ENCODE measurements at places on chromosomes 3 and 15.
A peak's percentile ranks its signal among the peaks of the same experiment; 100 is the strongest.

DNA sequence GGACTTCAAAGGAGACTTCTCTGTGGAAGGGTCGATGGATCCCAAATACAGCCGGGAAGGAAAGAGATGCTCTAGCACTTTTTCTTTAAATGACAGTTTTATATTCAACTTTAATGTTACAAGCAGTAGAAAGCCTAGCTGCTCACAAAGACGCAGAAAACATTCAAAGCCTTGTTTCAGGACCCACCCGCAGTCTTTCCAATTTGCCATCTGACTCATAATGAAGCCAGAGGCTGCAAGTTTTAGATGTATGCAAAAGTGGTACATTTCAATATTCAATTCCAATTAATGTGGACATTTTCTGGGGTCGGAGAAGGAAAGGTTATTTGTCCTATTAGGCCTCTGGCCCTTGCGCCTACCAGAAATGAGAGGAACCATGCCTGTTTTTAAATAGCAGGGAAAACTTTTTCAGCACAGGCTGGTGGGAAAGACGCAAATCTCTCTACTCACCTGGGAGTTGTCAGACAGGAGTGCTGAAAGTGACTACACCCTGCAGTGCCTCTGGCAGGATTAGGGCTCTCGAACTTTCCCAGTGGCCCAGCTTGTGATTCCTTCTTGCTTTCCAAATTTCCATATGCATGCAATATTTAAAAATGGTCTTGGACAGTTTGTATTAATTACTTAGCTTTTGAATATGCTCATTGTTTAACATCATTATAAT is 117.4 kb upstream of the MBNL1 start:
- no peak for DNase-seq

- DNase-seq, result no peak
These were observed at the start of gene CFAP100 for GRCh38 chr3:126394179-126394976. Gene CFAP100, plus strand, starts transcription at chr3:126394909. Its CDS starts 1,092 bp downstream, at chr3:126396001.

DNA sequence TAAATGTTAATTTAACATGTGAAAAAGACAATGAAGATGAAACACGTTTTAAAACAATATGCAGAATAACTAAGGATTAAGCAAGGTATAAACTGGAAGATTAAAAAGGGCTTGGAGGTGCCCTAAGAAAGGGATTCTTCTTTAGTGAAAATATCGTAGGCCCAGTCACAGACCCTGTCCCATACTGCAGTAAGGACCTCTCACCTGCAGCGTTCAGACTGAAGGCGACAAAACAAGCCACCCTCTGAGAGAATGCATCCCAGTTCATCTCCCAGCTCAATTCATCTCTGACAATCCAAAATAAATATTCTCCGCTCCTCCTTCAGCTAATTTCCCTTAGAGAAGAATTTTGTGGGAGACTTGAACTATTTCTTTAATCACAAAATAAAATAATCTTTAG is 102.3 kb upstream of the ARL6 start:
- DNase-seq, result no peak

- no peak for DNase-seq
These were observed 1.5 kb downstream of the RPL24 start for GRCh38 chr3:101685050-101685400.

DNA sequence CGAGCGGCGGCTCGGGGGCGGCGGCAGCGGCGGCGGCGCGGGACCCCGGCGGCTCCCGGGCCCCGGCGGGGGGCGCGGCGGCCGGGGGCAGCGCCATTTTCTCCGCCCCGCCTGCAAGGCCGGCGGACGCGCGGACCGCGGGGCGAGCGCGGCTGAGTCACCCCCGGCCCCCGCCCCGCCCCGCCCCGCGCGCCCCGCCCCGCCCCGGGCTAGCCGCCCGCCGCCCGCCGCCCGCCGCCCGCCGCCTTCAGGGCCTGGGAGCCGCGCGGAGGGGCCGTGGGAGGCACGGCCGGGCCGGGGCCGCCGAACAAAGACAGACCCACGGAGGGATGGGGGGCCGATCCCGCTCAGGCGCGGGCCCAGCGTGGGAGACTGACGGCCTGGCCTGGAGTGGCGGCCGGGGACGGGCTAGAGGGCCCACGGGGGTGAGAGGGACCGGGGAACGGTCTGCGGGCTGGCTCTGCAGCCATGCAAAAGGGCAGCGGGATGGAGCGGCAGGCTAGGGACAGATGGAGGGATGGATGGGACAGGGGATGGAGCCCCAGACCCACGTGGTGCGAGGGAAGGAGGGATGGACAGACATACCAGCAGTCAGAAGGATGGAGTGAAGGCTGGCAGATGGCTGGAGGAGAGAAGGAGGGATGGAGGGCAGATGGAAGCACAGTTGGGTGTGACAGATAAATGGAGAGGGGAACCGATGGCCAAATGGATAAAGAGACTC is at the start of gene EIF4E3:
EIF4E3 (minus strand) TSS at position 132 of the 721 bp plus-strand sequence; CDS start at position 97, 35 bp downstream.
- DNase-seq, result no peak

GRCh38 chr15:68537506-68537905 is 41.3 kb upstream of the CORO2B start:
- DNase-seq, result no peak

GRCh38 chr3:182787302-182788036 is 5.8 kb upstream of the ATP11B start:
- no peak for DNase-seq

GRCh38 chr3:32780735-32781210 is 37.0 kb upstream of the TRIM71 start:
- DNase-seq, result no peak

- DNase-seq, result no peak
These were observed 1.2 kb upstream of the ZNF445 start for GRCh38 chr3:44478606-44479094.

- no peak for DNase-seq
These were observed 41.7 kb upstream of the B3GNT5 start for GRCh38 chr3:183211352-183211751.

- no peak for DNase-seq
These were observed 16.5 kb upstream of the TIMP4 start for GRCh38 chr3:12175137-12175593.

- DNase-seq, result no peak
These were observed 219.3 kb upstream of the COL8A1 start for GRCh38 chr3:99419116-99419515.

DNA sequence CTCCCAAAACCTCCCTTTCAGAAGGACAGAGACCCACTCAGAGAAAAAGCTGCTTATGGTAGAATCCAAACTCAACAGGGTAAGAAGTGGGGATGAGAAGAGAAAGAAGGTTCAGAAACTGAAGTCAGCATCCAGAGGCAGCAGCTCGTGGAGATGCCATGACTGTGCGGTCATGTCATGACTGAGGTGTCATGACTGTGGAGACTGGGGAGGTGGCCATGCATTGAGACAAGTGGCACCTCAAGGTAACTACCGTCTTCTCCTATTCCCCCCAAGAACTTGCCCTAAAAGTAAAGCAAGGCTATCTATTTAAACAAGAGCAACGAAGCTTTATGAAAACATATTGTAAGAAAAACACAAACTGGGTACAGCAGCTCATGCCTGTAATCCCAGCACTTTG is 15.1 kb downstream of the CHRNA3 start:
- no peak for DNase-seq

DNA sequence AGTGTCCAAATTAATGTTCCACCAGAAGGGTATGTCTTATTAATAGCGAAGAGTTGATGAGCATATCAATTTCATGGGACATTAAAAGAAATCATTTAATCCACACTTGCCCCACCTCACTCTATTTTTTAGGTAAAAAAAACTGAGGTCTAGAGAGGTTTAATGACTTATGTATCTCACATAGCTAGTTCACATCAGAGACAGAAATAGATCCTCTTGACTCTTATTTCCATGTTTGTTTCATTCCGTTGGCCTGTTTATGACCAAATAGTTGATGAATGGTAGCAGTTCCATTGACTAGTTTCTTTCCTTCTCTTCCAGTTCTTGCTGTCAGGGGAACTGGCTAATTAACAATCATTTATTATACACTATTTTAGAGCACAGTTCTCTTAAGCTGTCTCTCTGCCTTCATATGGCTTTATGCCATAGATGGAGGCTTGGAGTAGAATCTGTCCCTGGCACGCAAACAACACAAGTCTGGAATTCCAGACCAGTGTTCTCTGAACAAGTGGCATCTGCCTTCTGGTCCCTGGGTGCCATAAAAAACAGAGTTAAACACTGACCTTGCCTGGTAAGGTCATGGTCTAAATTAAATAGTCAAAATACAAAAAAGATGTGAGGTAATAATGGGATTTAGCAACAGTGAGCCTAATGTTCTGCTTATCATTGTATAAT is 220.0 kb upstream of the CGNL1 start:
- no peak for DNase-seq

DNA sequence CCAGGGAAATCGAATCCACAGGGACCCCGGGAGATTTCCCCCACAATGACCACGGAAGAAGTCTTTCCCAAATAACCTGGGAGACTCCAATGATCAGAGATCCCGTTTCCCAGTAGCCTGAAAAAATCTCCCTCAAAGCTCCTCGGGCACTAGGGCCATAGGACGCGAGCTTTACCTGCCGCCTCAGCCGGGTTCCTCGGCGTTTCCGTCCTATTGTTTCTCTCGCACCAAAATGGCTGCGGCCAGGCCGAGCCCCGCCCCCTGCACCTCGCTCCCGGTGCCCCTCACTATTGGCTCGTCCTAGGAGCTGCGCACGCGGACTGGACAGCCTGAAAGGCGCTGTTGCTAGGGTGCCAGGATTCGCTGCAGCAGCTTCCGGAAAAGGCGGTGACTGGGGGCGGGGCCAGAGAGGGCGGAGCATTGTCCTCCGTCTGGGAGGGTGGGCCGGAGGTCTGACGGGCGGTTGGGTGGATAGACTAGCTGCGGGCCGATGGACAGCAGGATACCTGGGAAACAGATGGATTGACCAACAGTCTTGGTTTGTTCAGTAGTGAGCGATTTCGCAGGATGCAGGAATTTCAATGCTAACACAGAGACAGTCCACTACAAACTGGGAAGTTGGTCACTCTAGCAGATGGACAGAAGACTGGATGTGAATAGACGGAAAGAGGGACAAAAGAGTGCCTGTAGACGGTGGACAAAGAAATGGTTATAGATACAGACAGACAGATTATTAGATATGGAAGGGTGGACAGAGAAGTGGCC is at the start of gene IP6K2:
IP6K2 (minus strand) TSS at position 240 of the 765 bp plus-strand sequence. CDS start 21,930 bp downstream, outside the sequence.
- DNase-seq, result peak; percentile 95

- no peak for DNase-seq
These were observed 137.4 kb downstream of the STT3B start for GRCh38 chr3:31670136-31670535.

DNA sequence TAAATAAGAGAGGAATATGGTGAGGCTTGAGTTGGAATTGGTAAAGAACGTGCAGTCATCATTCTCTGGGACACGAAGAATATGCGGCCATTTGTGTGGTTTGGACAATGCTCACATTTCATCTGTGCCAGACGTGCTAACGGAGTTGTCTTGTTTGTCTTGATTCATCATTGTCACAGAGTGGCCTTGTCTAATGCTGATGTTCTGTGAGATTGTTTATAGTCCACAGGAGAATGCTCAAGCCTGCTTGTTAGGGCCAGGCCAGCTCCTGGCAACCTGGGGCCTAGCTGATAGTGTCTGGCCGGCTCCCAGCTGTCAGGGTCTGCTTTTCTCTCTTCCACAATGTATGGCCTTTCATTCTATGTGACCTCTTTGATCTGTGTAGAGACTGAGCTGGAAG is 384.7 kb downstream of the EDEM1 start:
- DNase-seq, result no peak

GRCh38 chr3:141793476-141794260 is 30.5 kb downstream of the GRK7 start:
- no peak for DNase-seq

- DNase-seq, result no peak
These were observed 21.6 kb downstream of the SEC61A1 start for GRCh38 chr3:128073807-128074206.

DNA sequence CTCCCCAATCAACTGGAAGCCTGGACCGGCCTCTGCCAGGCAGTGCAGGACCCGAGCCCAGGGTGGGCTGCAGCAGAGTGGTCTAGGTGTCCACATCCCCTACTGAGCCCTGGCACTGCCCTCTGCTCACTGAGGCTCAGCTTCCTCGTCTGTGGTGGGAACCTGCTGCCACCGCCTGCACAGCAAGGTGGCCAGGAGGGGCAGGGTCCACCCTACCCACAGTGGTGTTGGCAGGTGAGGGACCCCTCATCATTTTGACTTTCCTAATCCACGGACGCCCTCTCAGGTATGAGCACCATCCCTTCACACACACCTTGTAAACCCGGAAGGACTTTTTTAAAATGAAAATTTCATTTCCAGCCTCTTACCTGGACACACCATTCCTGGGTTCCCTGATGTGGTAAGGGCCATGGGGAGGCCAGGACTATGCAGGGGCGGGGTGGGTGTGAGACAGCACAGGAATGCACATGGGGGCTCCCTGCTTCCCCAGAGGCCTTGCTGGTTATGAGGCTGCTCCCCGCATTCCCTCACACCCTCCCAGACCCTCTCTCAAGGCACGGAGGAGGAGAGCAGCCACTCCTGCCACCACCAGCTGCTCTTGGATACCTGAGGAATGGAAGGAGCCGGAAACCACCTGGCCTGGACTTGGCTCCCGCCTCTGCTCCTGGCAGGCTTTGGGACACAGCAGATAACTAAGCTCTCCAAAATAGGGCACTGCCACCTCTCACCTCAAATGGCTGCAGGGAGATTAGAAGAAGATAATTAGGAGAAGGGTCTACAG is 185.9 kb upstream of the TPM1 start:
- DNase-seq, result no peak

- no peak for DNase-seq
These were observed 714.3 kb upstream of the CFAP20DC start for GRCh38 chr3:59764171-59764570.

DNA sequence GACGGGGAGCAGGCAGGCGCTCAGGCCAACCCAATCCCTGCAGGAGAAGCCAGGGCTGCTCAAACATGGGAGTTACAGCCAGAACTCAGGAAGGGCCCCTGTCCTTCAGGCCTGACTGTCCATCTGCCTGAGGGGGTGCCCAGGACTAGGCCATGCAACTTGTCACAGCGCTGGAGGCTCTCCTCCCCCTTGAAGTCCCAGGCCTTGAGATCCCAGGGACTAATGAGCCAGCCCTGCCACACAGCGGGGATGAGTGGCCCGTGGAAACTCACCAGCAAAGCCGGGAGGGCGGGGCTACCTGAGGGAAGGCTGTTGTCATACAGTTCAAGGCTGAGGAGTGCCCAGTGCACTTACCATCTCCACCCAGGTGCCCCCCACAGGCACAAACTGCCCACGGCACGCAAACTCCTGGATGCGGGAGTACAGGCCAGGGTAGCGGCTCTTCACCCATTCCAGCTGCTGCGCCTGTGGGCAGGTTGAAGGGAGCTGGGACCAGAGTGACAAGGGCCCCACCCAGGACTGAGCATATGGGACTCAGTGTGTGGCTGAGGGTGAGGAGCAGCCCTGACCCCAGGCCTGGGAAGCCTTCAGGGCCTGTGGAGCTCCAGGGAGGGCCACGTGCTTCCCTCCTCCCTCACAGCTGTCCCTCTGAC is 6.3 kb downstream of the MAN2C1 start:
- DNase-seq, result no peak

Data from A549 (cell line).